ENCODE measurements at places on chromosomes 2 and 18.

DNA sequence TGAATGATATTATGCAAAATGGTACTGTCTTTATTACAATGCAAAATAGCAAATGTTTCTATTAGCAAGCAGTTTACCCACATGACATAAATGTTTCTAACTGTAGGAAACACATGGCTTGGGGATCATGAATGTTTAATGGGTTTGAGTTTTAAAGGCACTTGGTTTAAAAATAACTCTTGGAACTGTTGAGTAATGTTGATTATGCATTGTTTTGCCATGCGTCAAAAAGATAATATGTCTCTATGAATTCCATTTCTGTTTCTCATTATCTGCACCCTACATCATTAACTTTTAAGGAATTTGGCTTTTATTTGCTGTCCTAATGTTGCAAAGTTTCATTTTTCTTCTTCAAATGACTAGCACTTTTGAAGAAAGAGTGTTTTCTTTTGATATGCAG, 1355.5 kb downstream of the SUCLG1 start:
- no peak for DNase-seq

DNA sequence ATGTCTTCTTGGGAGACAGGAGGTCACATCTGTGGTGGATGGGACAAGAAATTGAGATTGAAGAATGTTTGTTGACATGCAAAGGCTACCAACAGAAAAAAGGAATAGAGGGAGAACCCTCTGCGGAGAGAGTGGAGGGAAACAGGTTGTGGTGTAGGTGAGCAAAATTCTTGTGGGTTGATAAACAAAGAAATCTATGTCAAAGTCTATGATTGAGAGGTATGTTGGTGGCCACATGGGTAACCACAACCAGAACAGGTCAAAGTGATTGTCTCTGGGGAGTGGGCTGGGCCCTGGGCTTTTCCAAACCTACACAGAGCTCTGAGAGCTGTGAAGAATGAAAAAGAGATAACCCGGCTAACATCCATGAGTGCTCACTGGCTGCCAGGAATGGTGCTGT, 62.8 kb upstream of the NCK2 start:
- no peak for DNase-seq

DNA sequence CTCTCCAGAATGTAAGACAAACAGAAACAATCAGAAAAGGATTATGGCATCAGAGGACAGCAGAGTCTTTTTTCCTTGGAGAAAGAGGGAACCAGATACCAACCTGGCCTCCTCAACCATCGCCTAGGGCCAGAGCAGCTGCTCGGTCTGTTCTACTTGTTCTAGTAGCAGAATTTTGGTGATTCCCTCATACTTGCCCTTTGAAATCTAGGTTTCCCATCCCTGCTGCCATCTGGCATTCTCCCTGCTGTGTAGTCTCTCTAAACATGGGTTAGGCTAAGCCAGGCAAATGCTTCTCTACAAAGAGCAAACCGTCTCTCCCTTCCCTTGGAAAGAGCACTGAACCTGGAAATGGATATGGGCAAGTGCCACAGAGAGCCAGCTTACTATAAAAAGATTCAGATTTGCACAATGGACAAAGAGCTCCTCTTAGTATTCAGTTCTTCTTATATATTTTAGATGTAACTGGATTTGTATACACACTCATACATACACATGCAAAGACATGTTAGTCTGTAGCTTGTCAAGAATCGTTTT, 208.6 kb upstream of the ST6GAL2 start:
- no peak for DNase-seq

- DNase-seq, result no peak
These were observed 24.1 kb downstream of the ST3GAL5 start for GRCh38 chr2:85864654-85865053.

DNA sequence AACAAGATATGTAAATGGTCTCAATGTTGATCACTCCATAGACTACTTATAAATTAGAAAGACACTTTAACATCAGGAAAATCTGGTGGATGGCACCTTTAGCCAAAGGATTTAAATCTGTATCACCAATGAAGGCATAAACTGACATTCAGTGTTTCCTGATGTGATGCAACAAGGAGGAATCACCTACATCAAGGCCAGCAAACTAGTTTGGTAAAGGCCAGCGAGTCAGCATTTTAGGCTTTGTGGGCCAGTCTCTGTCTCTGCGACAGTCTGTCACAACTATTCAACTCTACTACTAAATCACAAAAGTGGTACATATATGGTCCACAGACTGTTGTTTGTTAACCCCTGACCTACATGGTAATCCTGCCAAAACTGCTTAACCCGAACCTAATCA, 33.3 kb downstream of the C2orf76 start:
- no peak for DNase-seq

GRCh38 chr2:16522031-16522831, 143.4 kb downstream of the CYRIA start:
- DNase-seq, result no peak

GRCh38 chr2:239132156-239132709, 268.6 kb downstream of the HDAC4 start:
- no peak for DNase-seq

- DNase-seq, result no peak
These were observed 82.5 kb upstream of the OTX1 start for GRCh38 chr2:62968168-62968567.

- DNase-seq, result no peak
These were observed 1.7 kb upstream of the ERBB4 start for GRCh38 chr2:212540341-212540740.

GRCh38 chr18:34380326-34380725, 155.6 kb upstream of the NOL4 start:
- DNase-seq, result no peak

DNA sequence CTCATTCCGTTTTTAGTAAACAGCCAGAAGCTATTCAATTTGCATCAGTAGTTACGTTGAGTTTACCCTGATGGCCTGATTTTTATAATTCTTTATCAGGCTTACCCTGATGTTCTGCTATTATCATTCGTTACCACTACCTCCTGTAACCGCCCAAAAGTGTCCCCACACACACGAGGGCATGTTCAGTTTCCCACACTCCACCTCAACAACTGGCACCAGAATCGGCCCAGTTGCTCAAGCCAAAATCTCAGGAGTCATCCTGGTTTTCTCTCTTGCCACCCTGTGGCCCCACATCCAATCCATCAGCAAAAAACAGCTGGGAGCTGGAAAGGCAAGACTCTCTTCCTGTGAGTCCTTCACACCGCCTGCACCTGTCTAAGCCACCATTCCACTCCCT, 102.9 kb upstream of the RAB6C start:
- DNase-seq, result no peak

DNA sequence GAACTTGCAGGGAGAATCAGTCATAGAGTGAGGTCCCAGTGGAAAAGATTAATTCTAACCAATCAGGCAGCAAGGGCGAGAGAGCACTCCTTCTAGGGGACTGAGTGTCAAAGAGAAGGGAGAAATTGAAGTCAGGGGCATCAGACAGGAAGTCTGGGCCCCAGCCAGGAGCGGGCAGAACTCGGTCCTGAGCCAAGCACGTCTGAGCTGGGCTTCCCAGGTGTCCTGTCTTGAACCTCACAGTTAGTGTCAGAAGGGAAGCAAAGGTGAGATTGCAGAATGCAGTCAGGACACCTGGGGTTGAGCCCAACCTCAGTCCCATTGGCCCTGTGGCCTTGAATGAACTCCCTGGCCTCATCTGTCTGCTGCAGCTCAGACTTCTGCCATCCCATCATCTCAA, 220.9 kb downstream of the SMAD2 start:
- DNase-seq, result no peak

DNA sequence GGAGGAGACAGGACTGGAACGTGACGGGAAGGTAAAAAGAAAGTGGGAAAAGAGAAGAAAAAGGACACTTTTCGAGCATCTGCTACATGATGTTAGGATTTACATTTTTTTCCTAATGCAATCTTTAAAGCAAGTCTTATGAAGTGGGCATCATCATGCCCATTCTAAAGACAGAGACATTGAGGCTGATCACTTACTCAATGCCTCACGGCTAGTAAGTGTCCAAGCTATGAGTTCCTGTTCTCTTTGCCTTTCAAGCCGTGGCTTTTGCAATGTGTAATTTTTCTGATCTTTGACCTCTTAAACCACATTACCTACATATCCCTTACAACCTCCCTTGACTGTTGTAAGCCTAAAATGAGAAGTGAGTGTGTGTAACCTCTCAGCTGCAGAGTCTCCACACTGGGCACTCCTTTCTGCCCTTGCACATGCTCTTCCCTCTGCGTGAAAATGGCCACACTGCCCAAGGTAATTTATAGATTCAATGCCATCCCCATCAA, 649.2 kb downstream of the RNF144A start:
- no peak for DNase-seq

Data from NCI-H1105 (cell line).